Activated CD4-positive, CD25-positive, alpha-beta regulatory T cell treated with anti-CD3 and anti-CD28 coated beads, Interleukin-2, amount 50 U/mL, for 72 hours (primary cell): ENCODE measurements at places on chromosomes 4 and X.

DNA sequence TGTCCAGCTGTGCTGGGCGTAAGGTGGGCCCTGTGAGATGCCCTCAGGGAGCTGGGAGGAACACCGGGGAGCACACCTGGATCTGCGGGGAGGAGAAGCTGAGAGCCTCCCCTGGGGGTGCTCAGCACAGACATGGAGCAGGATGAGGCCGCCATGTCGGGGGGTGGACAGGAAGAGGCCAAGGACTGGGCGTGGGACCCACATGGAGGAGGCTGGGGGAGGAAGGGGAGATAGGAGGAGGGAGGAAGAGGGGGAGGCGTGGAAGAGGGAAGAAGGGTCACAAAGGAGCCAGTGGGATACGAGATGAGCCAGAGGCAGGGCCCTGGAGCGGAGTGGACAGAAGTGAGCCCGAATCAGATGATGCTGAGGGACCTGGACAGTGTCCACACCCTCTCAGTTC, 66.3 kb downstream of the ZFYVE28 start:
- no peak for DNase-seq

GRCh38 chr4:16804581-16804980, 93.9 kb downstream of the LDB2 start:
- no peak for DNase-seq

GRCh38 chr4:14771094-14771493, 231.2 kb upstream of the CPEB2 start:
- no peak for DNase-seq

DNA sequence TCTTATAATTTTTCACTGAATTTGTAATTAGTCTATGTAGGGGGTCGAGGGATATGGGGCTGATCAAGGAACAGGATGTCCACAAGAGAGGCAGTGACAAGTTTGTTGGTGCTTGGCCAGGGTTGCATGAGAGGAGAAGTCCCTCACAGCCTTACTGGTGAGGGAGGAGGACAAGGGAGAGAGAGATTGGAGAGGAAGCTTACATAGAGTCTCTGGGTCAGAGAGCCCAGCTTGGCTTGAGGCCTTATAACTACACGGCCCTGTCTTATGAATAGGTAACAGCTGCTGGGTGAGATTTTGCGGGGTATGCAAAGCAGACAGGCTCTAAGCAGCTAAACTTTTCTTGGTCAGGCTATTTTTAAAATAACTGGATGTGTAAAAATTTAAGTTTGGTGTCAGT, 37.9 kb upstream of the OTUD4 start:
- no peak for DNase-seq

GRCh38 chrX:20270562-20270890, 3.8 kb upstream of the RPS6KA3 start:
- DNase-seq = no peak
